Stimulated activated CD4-positive, alpha-beta T cell treated with anti-CD3 and anti-CD28 coated beads, TNF-alpha, amount 100 ng/mL, for 48 hours (primary cell): ENCODE measurements at places on chromosomes 12 and 14.

- DNase-seq, result no peak
Observed at GRCh38 chr12:87317302-87317701, 711.9 kb downstream of the C12orf50 start.

- no peak for DNase-seq
Observed at GRCh38 chr12:128803788-128804187, 20.0 kb downstream of the SLC15A4 start.

GRCh38 chr14:75905147-75905904 is 76.5 kb downstream of the TGFB3 start:
- no peak for DNase-seq

GRCh38 chr14:75254381-75254822 is 24.2 kb upstream of the FOS start:
- no peak for DNase-seq

DNA sequence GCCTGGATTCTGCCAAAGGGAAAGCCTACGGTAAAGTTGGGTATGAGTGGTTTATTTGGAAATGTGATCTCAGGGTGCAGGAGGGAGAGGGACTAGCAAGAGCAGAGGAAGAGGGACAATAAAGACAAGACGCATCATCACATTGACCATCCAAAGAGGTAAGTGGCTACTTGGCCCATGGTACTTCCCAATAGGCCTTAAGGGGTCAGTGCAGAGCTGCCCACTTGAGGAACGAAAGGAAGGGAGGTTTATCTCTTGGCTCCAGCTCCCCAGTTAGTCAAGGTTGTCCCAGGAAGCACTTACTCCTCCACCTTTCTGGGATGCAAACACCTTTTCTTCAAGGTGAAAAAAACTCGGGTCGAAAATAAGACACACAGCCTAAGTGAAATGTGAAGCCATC is 323.9 kb downstream of the TMEM132D start:
- no peak for DNase-seq

GRCh38 chr14:103104654-103105452 is 10.3 kb downstream of the EXOC3L4 start:
- peak; percentile 65 for DNase-seq

DNA sequence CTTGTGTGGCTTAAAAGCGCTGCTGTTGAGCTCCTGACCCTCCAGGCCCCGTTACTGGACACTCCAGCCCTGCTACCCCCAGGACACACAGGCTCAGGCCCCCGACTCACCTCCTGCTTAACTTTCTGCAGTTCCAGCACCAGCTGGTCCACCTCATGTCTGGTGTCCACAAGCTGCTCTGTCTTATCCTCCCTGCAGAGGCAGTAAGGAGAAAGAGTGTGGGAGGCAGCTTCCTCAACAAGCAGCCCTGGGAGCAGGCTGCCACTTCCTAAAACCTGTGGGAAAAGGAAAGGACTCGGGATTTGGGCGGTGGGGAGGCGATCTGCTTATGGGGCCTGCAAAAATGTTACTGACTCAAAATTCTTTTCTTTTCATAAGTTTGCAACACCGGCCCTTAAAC is 79.2 kb downstream of the CCDC88C start:
- DNase-seq, result no peak

- no peak for DNase-seq
Observed at GRCh38 chr14:66468778-66469367, 17.3 kb upstream of the CCDC196 start.

DNA sequence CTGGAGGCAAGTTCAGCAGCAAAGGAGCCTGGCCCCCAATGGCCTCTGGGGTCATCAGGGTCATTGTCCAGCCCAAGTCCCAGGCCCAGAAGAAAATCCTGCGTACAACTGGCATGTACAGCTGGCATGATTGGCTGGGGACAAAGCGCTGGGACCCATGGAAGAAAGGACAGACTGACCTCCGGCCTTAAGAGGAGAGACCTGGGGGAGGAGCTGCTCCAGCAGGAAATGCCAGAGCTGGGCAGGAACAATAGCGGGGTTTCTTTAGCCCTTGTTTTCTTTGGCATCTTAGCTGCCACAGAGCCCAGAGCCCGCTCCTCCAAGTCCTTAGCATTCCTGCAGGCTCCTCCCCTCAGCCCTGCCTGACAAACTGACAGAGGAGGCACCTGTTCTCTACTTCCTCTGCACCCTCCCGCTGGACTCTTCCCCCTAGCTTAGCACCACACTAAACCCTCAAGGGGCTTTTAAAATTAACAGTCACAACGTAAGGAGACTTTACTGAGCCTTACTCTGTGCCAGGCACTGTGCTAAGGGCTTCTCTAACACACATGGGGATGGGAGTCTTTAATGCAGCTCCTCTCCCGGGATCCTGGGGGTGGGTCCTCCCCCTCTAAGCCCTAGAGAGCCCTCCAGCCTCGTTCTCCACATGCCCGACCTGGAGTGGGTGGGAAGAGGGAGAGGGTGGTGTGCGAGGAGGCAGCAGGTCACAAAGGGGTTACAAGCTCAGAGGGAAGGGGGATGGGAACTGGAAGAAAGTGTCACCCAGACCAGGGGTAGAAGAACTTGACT is 1.8 kb upstream of the AQP5 start:
- no peak for DNase-seq
